NCI-H460 (cell line): ENCODE measurements at places on chromosomes 6 and 20. TPM values are rescaled to one million over a fixed set of nuclear protein-coding genes. Genes with fewer than 3 reads are reported as not detected.

The RALY gene
- 99.9 and 106 TPM in 2 replicates for total RNA-seq

The ADGB gene
- not detected in 2 replicates for total RNA-seq

The SNAP91 gene
- 0.43 and 0.67 TPM in 2 replicates for total RNA-seq

The CCN2 gene
- 74.9 and 112 TPM in 2 replicates for total RNA-seq

The CALHM6 gene
- 0.45 TPM in 1 of 2 replicates, not detected in the other for total RNA-seq

The PROKR2 gene
- total RNA-seq = not detected in 2 replicates

The PRICKLE4 gene
- 0.40 and 1.2 TPM in 2 replicates for total RNA-seq

The MAS1 gene
- not detected in 2 replicates for total RNA-seq

The CYP24A1 gene
- 0.12 and 0.20 TPM in 2 replicates for total RNA-seq

The LIN28B gene
- not detected in 2 replicates for total RNA-seq

The BPIFB4 gene
- not detected in 2 replicates for total RNA-seq

The HCK gene
- total RNA-seq = not detected in 2 replicates

The STMND1 gene
- not detected in 2 replicates for total RNA-seq

The CMTR1 gene
- 20.4 and 21.1 TPM in 2 replicates for total RNA-seq

The ETV7 gene
- 0.52 and 0.63 TPM in 2 replicates for total RNA-seq

The STAU1 gene
- total RNA-seq = 61.4 and 67.2 TPM in 2 replicates

The RAD21L1 gene
- 0.25 and 0.32 TPM in 2 replicates for total RNA-seq

The FANCE gene
- 4.7 and 5.1 TPM in 2 replicates for total RNA-seq

The ALDH5A1 gene
- total RNA-seq = 4.5 and 4.6 TPM in 2 replicates

The ASIP gene
- not detected in 2 replicates for total RNA-seq

The PTK6 gene
- 1.5 and 2.2 TPM in 2 replicates for total RNA-seq

The ARMH2 gene
- not detected in 2 replicates for total RNA-seq

The TINAG gene
- total RNA-seq = not detected in 2 replicates

The SPATA2 gene
- 5.3 and 6.1 TPM in 2 replicates for total RNA-seq

The ZBTB12 gene
- total RNA-seq = 1.8 and 2.8 TPM in 2 replicates

The CNR1 gene
- not detected in 2 replicates for total RNA-seq

The PRPH2 gene
- total RNA-seq = not detected in 2 replicates

The TP53TG5 gene
- not detected in 2 replicates for total RNA-seq

The GPLD1 gene
- 0.63 and 1.6 TPM in 2 replicates for total RNA-seq

The RGS17 gene
- 0.14 and 0.20 TPM in 2 replicates for total RNA-seq

The MATN4 gene
- total RNA-seq = not detected in 2 replicates

The DPPA5 gene
- total RNA-seq = not detected in 2 replicates

The SLC17A3 gene
- not detected in 2 replicates for total RNA-seq

The IPCEF1 gene
- 1.0 TPM in 1 of 2 replicates, not detected in the other for total RNA-seq

The HFE gene
- 11.5 and 14.5 TPM in 2 replicates for total RNA-seq

The MUC22 gene
- not detected in 2 replicates for total RNA-seq

The TBPL1 gene
- total RNA-seq = 68.4 and 79.5 TPM in 2 replicates

The EYA4 gene
- total RNA-seq = 25.4 and 26.0 TPM in 2 replicates

The PPP1R14C gene
- not detected in 2 replicates for total RNA-seq

The BANF2 gene
- total RNA-seq = not detected in 2 replicates

The HUS1B gene
- 0.45 and 0.75 TPM in 2 replicates for total RNA-seq

The LY6G6F gene
- total RNA-seq = not detected in 2 replicates

The TRIM31 gene
- not detected in 2 replicates for total RNA-seq

The MYLK2 gene
- total RNA-seq = 0.10 TPM in 1 of 2 replicates, not detected in the other

The EYA2 gene
- total RNA-seq = 0.32 and 1.3 TPM in 2 replicates

The PNRC1 gene
- total RNA-seq = 65.8 and 66.2 TPM in 2 replicates

The FERMT1 gene
- 12.0 and 12.9 TPM in 2 replicates for total RNA-seq
